Body of pancreas (tissue), 4 donors: ENCODE measurements at places on chromosomes 2 and 18. TPM values are rescaled to one million over a fixed set of nuclear protein-coding genes. Genes with fewer than 3 reads are reported as not detected.

DNA sequence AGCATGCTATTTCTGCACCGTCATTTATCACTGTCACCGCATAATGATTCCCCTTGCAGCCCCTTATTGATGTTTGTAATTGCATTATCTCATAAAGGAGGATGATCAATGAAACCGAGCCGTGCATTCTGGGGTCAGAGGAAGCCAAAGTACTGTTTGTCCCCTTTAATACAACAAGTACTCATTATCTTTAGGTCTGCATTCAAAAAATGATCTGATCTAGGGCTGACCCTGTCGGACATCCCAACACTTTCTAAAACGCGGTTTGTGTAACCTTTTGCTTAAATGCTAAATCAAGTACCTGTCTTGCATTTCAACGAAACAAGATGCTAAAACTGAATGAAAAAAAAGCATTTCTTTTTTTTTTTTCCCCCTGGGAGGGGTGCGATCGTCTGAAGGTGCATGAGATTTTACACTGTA lies 143.8 kb downstream of the MEIS1 start:
- no peaks in the 10 kb centered on the region for H3K27me3 ChIP-seq
- no peaks in the 10 kb centered on the region for H3K36me3 ChIP-seq
- H3K27ac ChIP-seq, result peak overlapping the region; percentile 92
- DNase-seq, result no peak
- H3K4me3 ChIP-seq, result no peak overlapping the region
- peaks cover 36% of the 10 kb centered on the region for H3K4me1 ChIP-seq

GRCh38 chr2:46344706-46345105 lies 47.5 kb downstream of the EPAS1 start:
- no peak overlapping the region for H3K4me3 ChIP-seq
- no peak for DNase-seq
- no peak overlapping the region for H3K27ac ChIP-seq
- H3K27me3 ChIP-seq, result no peaks in the 10 kb centered on the region
- H3K36me3 ChIP-seq, result no peaks in the 10 kb centered on the region

DNA sequence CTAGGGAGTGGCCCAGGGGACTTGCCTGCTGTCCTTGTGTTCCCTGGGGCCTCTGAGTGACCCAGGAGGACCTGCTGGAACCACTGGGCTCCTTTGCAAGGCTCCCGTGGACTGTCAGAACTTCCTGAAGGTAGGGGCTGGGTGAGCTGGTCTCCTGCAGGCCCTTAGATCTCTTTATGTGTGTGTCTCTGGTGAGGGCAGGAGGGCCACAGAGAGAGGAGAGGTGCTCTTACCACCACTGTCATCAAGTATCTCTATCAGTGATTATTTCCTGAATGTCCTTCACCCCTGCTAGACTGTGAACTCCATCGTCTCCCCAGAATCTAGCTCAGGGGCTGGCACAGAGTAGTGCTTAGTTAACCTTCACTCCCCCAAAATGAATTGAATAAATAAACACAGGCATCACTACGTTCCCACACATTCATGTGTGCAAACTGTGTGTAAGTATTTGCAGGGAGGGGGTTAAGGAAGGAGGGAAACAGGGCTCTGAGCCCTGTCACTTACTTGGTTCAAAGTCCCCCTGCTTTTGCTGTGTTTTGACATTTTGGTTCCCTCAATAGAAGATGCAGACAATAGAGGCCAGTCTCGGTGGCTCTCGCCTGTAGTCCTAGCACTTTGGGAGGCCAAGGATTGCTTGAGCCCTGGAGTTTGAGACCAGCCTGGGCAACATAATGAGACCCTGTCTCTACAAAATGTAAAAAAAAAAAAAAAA lies 100.8 kb upstream of the HAAO start:
- H3K36me3 ChIP-seq, result no peaks in the 10 kb centered on the region
- no peak for DNase-seq
- H3K4me3 ChIP-seq, result no peak overlapping the region
- H3K27me3 ChIP-seq, result no peaks in the 10 kb centered on the region
- H3K4me1 ChIP-seq, result no peaks in the 10 kb centered on the region
- H3K27ac ChIP-seq, result no peak overlapping the region

DNA sequence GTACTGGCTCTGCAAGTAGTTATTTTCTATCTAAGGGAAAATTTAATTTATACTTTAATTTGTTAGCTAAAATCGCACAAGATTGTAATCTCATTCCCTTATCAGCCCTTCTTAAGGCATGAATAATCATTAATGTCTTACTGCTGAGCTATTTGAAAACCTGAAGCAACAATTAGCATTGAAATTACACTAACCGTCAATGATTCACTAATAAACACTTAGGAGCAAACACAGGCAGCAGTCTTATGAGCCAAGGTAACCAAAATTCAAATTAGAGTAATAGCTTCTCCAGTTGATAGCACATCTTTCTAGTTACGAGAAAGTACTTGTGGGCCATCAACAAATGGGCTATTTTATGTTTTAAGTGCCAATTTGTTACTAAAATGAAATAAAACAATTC lies 1289.7 kb downstream of the LRP1B start:
- H3K36me3 ChIP-seq, result no peaks in the 10 kb centered on the region
- H3K27ac ChIP-seq, result no peak overlapping the region
- H3K27me3 ChIP-seq, result no peaks in the 10 kb centered on the region
- no peaks in the 10 kb centered on the region for H3K4me1 ChIP-seq
- no peak for DNase-seq
- no peak overlapping the region for H3K4me3 ChIP-seq

GRCh38 chr2:182240862-182241371 lies 185.9 kb downstream of the PDE1A start:
- H3K36me3 ChIP-seq, result no peaks in the 10 kb centered on the region
- no peaks in the 10 kb centered on the region for H3K27me3 ChIP-seq
- H3K4me1 ChIP-seq, result peaks cover 8% of the 10 kb centered on the region
- no peak overlapping the region for H3K4me3 ChIP-seq
- peak; percentile 72 for DNase-seq

GRCh38 chr2:54099829-54100585 lies 15.4 kb upstream of the ACYP2 start:
- no peak for DNase-seq
- no peak overlapping the region for H3K27ac ChIP-seq
- no peaks in the 10 kb centered on the region for H3K27me3 ChIP-seq
- H3K4me1 ChIP-seq, result no peaks in the 10 kb centered on the region
- no peaks in the 10 kb centered on the region for H3K36me3 ChIP-seq

GRCh38 chr2:211133766-211134165 lies 577.4 kb downstream of the CPS1 start:
- no peaks in the 10 kb centered on the region for H3K4me1 ChIP-seq
- H3K27me3 ChIP-seq, result no peaks in the 10 kb centered on the region
- H3K36me3 ChIP-seq, result no peaks in the 10 kb centered on the region
- no peak overlapping the region for H3K27ac ChIP-seq

DNA sequence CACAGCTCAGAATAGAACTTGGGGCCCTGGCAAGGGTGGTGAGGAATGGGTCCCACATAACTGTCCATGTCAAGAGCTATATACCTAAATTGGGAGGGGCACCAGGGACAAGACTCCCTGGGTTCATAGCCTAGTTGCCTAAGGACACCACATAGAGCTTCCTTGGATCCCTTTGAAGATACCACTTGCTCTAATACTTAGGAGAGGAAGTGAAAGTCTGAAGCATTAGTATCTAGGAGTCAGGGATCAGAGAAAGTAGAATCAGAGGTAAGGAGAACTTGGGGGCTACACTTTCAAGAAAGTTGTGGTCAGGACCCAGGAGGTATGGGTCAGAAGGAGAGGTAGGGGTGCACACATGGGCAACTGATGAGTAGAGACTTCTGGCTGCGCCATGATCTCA lies 318.2 kb upstream of the SLC39A10 start:
- no peak overlapping the region for H3K27ac ChIP-seq
- H3K36me3 ChIP-seq, result no peaks in the 10 kb centered on the region
- H3K4me1 ChIP-seq, result no peaks in the 10 kb centered on the region
- H3K4me3 ChIP-seq, result no peak overlapping the region

DNA sequence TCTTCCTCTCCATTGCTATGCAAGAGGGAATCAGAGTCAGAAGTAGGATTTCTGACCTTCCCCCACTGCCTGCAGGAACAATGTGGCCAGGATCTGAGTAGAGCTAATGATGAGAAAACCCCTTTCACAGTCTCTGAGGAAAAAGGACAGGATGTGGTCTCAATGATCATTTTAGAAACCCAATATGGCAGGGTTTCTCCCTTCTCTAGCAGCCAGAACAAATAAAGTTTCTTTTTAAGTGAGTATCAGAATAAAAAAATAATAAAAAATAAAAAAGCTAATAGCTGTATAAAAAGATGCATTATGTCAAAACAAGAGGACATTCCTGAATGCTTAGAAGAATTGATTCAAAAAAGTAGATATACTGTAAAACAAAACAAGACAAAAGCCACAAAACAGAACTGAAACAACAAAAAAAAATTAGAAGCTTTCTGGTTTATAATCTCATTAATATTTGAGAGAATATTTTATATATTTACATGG lies 1124.9 kb upstream of the ZEB2 start:
- no peaks in the 10 kb centered on the region for H3K27me3 ChIP-seq
- DNase-seq, result no peak
- H3K27ac ChIP-seq, result no peak overlapping the region
- H3K36me3 ChIP-seq, result no peaks in the 10 kb centered on the region

- no peak for DNase-seq
- H3K27me3 ChIP-seq, result no peaks in the 10 kb centered on the region
- no peaks in the 10 kb centered on the region for H3K4me1 ChIP-seq
- H3K4me3 ChIP-seq, result no peak overlapping the region
- H3K27ac ChIP-seq, result no peak overlapping the region
- H3K36me3 ChIP-seq, result no peaks in the 10 kb centered on the region
Observed at GRCh38 chr2:59312967-59313940, 1072.1 kb upstream of the FANCL start.

- H3K4me1 ChIP-seq, result peaks cover 15% of the 10 kb centered on the region
- H3K27me3 ChIP-seq, result no peaks in the 10 kb centered on the region
- no peaks in the 10 kb centered on the region for H3K36me3 ChIP-seq
- no peak overlapping the region for H3K27ac ChIP-seq
- no peak overlapping the region for H3K4me3 ChIP-seq
Observed at GRCh38 chr2:99640635-99641151, 150.9 kb upstream of the REV1 start.

DNA sequence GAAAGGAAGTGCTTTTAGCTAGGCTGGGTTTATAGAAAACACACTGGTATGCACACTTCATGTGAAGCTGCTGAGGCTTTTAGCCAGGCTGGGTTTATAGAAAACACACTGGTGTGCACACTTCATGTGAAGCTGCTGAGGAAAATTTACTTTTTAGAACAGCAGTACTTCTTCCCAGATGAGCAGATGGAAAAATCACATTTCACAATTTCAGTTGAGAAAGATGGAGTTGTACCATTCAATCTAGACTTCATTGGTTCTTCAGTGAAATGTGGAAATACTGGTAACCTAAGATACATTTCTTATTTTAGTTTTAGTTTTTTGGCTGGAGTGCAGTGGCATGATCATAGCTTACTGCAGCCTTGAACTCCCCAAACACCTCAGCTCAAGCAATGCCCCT lies 11.1 kb downstream of the SNTG2 start:
- no peak for DNase-seq
- no peak overlapping the region for H3K4me3 ChIP-seq
- no peaks in the 10 kb centered on the region for H3K4me1 ChIP-seq
- no peak overlapping the region for H3K27ac ChIP-seq
- no peaks in the 10 kb centered on the region for H3K36me3 ChIP-seq

DNA sequence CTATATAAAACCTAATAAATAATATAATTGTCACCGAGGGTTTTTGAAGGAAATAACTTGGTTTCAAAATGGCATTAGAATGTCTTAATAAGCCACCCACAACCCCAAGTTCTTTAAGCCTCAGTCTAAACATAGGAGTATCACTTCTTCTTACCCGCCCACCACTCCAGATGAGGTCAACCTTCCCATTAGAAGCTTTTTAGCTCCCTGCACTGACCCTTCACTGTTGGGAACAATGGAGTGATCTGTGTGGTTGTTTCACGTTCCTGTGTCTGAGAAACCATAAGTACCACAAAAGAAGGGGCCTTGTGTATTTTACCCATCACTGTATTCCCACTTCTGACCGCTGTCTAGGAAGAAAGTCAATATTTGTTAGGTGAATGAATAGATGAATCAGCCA lies 326.3 kb upstream of the ZNF521 start:
- no peaks in the 10 kb centered on the region for H3K4me1 ChIP-seq
- H3K27me3 ChIP-seq, result no peaks in the 10 kb centered on the region
- H3K36me3 ChIP-seq, result no peaks in the 10 kb centered on the region
- no peak for DNase-seq
- no peak overlapping the region for H3K4me3 ChIP-seq

DNA sequence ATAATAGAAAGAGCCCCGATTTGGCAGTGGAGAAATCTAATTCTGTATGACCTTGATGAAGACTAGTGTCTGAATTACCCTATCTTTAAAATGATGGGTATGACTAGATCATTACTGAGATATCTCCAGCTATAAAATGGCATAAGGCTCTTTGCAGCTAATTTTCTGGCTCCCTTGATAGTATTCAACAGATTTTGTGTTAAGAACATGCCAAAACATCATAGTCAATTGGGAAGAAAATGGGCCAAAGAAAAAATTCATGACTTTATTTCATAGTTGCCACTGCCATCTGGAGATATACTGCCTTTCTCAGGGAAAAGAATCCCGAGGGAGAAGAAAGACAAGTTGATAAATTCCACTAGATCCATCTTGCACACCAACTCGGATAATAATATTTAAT lies 1618.7 kb downstream of the LRP1B start:
- H3K4me3 ChIP-seq, result no peak overlapping the region
- no peaks in the 10 kb centered on the region for H3K4me1 ChIP-seq
- H3K36me3 ChIP-seq, result no peaks in the 10 kb centered on the region
- no peaks in the 10 kb centered on the region for H3K27me3 ChIP-seq

- no peaks in the 10 kb centered on the region for H3K36me3 ChIP-seq
- H3K4me3 ChIP-seq, result no peak overlapping the region
- no peaks in the 10 kb centered on the region for H3K4me1 ChIP-seq
- no peak overlapping the region for H3K27ac ChIP-seq
- no peak for DNase-seq
Observed at GRCh38 chr2:216991563-216991962, 131.7 kb upstream of the TNP1 start.

DNA sequence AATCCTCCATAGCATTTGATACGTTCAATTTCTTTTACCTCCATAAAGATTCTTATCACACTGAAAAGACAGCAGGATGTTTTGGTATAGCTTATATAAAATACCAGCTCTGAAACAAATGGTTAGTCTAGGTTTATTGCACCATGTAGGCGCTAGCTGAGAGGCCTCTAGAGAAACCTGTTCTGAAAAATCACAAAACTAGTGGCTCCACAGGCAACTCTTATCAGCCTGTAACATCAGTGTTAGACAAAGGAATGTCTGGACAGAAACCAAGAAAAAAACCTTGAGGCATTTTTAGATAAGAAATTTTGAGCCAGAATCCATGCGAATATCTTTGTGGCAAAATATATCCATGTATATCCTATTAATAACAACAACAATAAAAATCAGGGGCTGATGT lies 440.4 kb upstream of the MAP2 start:
- no peak overlapping the region for H3K4me3 ChIP-seq
- no peaks in the 10 kb centered on the region for H3K36me3 ChIP-seq
- no peak overlapping the region for H3K27ac ChIP-seq
- H3K27me3 ChIP-seq, result no peaks in the 10 kb centered on the region

GRCh38 chr2:130728007-130728454 lies 839 bp upstream of the GPR148 start:
- peak; percentile 90 for DNase-seq
- H3K27ac ChIP-seq, result peak overlapping the region; percentile 74
- H3K36me3 ChIP-seq, result no peaks in the 10 kb centered on the region
- H3K4me1 ChIP-seq, result peaks cover 25% of the 10 kb centered on the region
- H3K4me3 ChIP-seq, result no peak overlapping the region

The CLEC4F gene
- total RNA-seq, result not detected

The NT5C1B gene
- not detected for total RNA-seq

The IL36RN gene
- total RNA-seq, result not detected

The APCDD1 gene
- 31.3 TPM for total RNA-seq

The UGT1A4 gene
- 3.3 TPM for total RNA-seq

The HOXD1 gene
- 0.26 TPM for total RNA-seq

The SIX3 gene
- not detected for total RNA-seq
